ENCODE measurements at places on chromosomes 7 and 10. TPM values are rescaled to one million over a fixed set of nuclear protein-coding genes. Genes with fewer than 3 reads are reported as not detected.

- DNase-seq, result no peak
These were observed 4.0 kb upstream of the ZCCHC24 start for GRCh38 chr10:79449181-79450146.

GRCh38 chr10:124478515-124478914 lies 16.9 kb downstream of the LHPP start:
- no peak for DNase-seq

The HECW1 gene
- total RNA-seq, result 19.1 TPM

GRCh38 chr10:73601486-73601921 lies 10.4 kb upstream of the USP54 start:
- DNase-seq, result no peak

GRCh38 chr10:129764901-129765663 lies 199.0 kb downstream of the EBF3 start:
- DNase-seq, result peak; percentile 20

The CALCR gene
- total RNA-seq, result not detected

DNA sequence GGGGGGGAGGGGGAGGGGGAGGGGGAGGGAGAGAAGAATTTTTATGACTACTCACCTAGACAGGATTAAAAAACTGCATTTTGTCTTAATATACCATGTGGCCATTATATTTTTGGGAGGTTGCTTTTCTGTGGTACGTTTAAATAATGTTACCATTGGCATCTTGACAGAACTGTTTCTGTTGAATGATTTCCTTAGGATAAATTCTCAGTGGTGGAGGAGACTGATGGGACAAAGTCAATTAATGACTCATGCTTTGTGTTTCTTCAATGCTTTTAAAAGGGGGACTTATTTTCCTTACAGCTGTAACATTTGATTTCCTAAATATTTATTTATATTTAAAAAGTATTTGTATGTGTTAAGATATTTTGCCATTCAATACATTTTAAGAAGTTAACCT lies 13.7 kb downstream of the AGR2 start:
- no peak for DNase-seq

DNA sequence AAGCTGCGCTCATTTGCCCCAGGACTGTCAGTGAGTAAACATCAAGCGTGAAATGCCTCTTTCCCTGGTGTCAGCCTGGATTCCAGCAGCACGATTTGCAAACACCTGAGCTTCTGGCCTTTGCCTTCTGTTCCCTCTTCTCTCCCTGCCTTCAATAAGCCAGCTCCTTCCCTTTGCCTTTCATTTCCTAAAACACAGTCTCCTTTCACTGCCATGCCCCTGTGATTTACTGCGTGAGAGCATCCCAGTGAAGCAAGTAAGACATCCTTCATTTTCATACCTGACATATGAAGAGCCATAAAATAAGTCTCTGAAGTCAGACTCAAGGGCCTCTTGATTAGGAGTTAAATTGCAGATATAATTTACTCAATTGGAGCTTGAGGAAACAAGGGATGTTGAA lies 681.8 kb downstream of the TYW1 start:
- no peak for DNase-seq

The OPN1SW gene
- not detected for total RNA-seq

The RSPH10B gene
- total RNA-seq, result not detected

Measured in SJSA1 (cell line).